ENCODE measurements at places on chromosomes 4 and X. TPM values are rescaled to one million over a fixed set of nuclear protein-coding genes. Genes with fewer than 3 reads are reported as not detected.

The GATA1 gene
- not detected for polyA plus RNA-seq

The SPRY1 gene
- polyA plus RNA-seq, result 2.4 TPM

The PPP1R2C gene
- polyA plus RNA-seq, result not detected

The YY2 gene
- 2.4 TPM for polyA plus RNA-seq

The VCX3A gene
- polyA plus RNA-seq, result 0.87 TPM

The C4orf51 gene
- not detected for polyA plus RNA-seq

The MAGEA10 gene
- not detected for polyA plus RNA-seq

The FAM53A gene
- polyA plus RNA-seq, result 0.78 TPM

The HSFX4 gene
- polyA plus RNA-seq, result not detected

The VEGFD gene
- polyA plus RNA-seq, result not detected

The ADAMTS3 gene
- polyA plus RNA-seq, result 0.20 TPM

The WDFY3 gene
- polyA plus RNA-seq, result 39.8 TPM

The HTR2C gene
- 8.6 TPM for polyA plus RNA-seq

The CDKL5 gene
- polyA plus RNA-seq, result 5.1 TPM

The ANK2 gene
- 52.0 TPM for polyA plus RNA-seq

The GYPA gene
- polyA plus RNA-seq, result 1.1 TPM

The OPRPN gene
- not detected for polyA plus RNA-seq

The HAND2 gene
- not detected for polyA plus RNA-seq

The TCP11X2 gene
- polyA plus RNA-seq, result 0.12 TPM

The TBL1X gene
- polyA plus RNA-seq, result 2.2 TPM

The CXorf49 gene
- polyA plus RNA-seq, result not detected

The PROM1 gene
- 2.3 TPM for polyA plus RNA-seq

The EREG gene
- polyA plus RNA-seq, result not detected

The INTU gene
- polyA plus RNA-seq, result 14.0 TPM

The COPS4 gene
- 77.7 TPM for polyA plus RNA-seq
